Tibial nerve (tissue), 4 donors: ENCODE measurements at places on chromosomes 16 and 17. TPM values are rescaled to one million over a fixed set of nuclear protein-coding genes. Genes with fewer than 3 reads are reported as not detected.

The PPL gene
- 246 TPM for total RNA-seq

The PTRH2 gene
- total RNA-seq, result 32.7 TPM

- DNase-seq, result no peak
These were observed 163.7 kb downstream of the MSI2 start for GRCh38 chr17:57419940-57420550.

DNA sequence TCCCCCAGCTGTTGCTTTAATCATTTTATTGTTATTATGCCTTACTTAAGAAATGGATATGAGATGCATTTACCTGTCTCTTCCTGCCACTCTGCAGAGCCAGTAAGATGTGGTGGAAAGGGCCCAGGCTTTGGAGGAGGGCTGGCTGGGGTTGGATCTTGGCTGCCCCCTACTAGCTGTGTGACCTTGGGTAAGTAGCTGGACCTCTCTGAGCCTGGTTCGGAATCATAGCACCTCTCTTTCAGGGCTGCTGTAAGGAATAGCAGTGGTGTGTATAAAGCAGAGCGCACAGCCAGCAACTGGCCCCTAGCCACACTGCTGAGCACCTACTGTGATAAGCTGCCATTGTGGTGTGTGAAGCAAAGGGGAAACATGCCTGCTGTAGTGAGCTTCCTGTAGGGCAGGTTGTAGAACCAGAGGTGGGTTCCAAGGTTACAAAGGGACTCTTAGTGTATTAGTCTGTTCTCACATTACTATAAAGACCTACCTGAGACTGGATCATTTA, 23.9 kb downstream of the MAPT start:
- DNase-seq, result no peak

- DNase-seq, result no peak
These were observed 2166.6 kb downstream of the TP53TG3F start for GRCh38 chr16:35626041-35626440.

The MPO gene
- not detected for total RNA-seq

The CHST4 gene
- not detected for total RNA-seq

- no peak for DNase-seq
These were observed 22.2 kb downstream of the NKD1 start for GRCh38 chr16:50570354-50570753.

GRCh38 chr17:1800240-1800639, 29.5 kb downstream of the SMYD4 start:
- no peak for DNase-seq

- DNase-seq, result no peak
These were observed 43.9 kb upstream of the CCNF start for GRCh38 chr16:2385190-2385836.

GRCh38 chr17:17073581-17074403, 31.5 kb downstream of the MPRIP start:
- DNase-seq, result peak; percentile 10

The CACNA1G gene
- not detected for total RNA-seq

The EFNB3 gene
- total RNA-seq, result 0.21 TPM

DNA sequence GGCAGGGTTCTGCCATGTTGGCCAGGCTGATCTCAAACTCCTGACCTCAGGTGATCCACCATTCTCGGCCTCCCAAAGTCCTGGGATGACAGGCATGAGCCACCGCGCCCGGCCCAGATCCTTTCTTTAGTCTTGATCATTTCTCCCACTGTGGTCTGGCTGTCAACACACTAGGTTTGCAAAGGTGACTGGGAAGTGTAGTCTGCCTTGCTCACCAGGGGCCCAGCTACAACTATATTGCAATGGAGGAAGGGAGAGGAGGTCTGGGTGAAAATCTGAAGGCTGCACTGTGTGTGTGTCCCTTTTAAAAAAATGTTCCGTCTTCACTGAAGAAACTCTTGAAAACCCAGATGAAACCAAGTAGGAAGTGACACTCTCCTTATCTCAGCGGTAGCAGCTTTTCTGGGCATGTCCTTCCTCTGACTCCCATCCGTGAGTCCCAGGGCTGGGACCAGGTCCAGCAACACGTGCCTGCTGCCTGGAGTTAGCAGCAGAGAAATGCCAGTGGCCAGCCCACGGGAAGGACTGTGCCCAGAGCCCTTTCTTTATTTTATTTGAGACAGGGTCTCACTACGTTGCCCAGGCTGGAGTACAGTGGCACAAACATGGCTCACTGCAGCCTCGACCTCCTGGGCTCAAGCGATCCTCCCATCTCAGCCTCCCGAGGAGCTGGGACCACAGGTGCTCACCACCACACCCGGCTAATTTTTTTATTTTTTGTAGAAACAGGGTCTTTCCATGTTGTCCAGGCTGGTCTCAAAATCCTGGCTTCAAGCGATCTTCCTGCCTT, 17.8 kb upstream of the KIF19 start:
- no peak for DNase-seq

The GDPD1 gene
- 3.5 TPM for total RNA-seq
